A549 treated with GW870086 at 1 μM for 4 hours (cell line): ENCODE measurements at places on chromosomes 7 and 10. TPM values are rescaled to one million over a fixed set of nuclear protein-coding genes. Genes with fewer than 3 reads are reported as not detected.

PHKG1 gene
- 0.35 to 1.9 TPM (median 0.48 TPM) in 5 replicates for total RNA-seq

HOXA4 gene
- 1.2 to 2.2 TPM (median 1.9 TPM) in 5 replicates for total RNA-seq

SEC31B gene
- 1.3 to 2.5 TPM (median 2.0 TPM) in 5 replicates for total RNA-seq

TAF5 gene
- total RNA-seq: 2.4 to 3.6 TPM (median 3.2 TPM) in 5 replicates

ZNF727 gene
- not detected in 5 replicates for total RNA-seq

DYDC2 gene
- total RNA-seq: 0.13 to 0.17 TPM in 2 of 5 replicates, not detected in the others

FAM24B gene
- 12.0 to 14.8 TPM (median 13.8 TPM) in 5 replicates for total RNA-seq

GBX1 gene
- total RNA-seq: 0.26 TPM in 1 of 5 replicates, not detected in the others

DNAH11 gene
- total RNA-seq: 0.14 to 0.77 TPM (median 0.24 TPM) in 5 replicates

HTR7 gene
- total RNA-seq: 0.09 to 0.15 TPM (median 0.13 TPM) in 4 of 5 replicates, not detected in the other

CABCOCO1 gene
- total RNA-seq: 0.30 to 1.2 TPM (median 0.36 TPM) in 5 replicates

RBM17 gene
- total RNA-seq: 102 to 116 TPM (median 114 TPM) in 5 replicates
